ENCODE measurements at places on chromosomes 11 and 22.

DNA sequence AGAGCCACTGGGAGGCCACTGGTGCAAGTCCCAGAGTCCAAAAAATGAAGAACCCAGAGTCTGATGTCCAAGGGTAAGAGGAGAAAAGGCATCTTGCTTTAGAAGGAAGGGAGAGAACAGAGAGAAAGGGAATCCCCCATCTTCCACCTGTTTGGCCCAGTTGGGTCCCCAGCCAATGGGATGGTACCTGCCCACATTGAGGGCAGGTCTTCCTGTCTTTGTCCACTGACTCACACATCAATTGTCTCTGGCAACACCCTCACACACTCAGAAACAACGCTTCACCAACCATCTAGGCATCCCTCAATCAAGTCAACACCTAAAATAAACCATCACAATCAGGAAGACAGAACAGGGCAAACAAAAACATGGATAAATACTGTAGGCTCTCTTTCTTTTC lies 6.3 kb downstream of the COMMD9 start:
- DNase-seq = no peak

DNA sequence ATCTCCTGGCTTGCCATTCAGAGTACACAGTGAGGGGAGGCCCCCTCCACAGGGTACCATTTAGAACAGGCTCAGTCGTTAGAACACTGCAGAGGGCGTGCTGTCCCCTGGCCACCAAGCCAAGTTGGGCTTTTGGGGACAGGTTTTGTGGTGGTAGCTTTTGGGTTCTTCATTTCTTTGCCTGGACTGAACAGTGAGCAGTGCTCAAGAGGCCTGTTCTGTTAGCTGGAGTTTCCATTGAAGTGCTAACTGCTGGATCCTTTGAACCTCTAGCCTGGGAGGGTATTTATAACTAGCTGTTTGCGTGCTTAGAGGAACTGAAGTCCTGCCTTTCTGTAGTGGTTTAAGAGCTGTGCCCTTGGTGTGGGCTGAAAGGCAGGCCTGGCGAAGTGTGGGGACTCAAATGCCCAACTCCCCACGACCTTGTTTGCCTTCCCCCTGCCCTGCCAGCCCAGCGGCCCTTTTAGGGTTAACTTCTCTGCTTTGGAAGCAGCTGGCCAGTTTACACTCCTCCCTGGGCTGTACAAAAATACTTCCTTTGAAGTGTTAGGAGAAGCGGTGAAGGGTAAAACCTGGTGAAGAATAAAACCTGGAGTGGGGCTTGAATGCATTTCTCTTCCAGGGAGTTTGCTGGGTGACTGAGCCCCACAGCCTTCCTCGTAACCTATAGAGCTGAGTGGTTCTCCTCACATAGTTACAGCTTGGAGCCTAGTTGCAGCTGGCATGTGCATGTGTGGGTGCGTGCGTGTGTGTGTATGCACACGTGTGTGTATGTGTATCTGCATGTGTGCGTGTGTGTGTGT lies 34.6 kb downstream of the ZNRF3 start:
- DNase-seq = no peak

GRCh38 chr22:41256254-41257253 lies 15.8 kb upstream of the CHADL start:
- peak; percentile 57 for DNase-seq

DNA sequence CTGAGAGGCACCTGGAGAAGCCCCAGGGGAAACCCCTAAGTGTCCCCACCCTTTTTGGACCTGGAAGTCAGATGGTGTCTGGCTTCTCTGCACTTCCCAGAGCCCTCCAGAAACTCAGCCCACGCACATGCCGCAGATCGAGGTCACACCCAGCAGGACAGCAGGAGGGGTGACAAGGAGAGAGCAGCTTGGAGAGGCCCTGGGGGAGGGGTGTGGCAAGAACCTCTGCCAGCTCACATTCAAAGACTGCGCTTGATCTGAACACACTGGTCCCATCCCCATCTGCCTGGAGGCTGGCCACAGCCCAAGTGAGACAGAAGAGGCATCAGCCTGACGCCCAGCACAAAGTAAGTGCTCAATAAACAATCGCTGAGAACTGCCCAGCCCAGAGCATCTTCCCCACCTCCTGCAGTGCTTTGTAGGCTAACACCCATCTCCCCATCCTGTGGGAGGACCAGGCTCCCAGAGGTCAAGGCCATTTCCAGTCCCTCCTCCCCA lies 21.4 kb downstream of the TMPRSS6 start:
- DNase-seq = no peak

GRCh38 chr11:11709447-11710239 lies 87.8 kb upstream of the GALNT18 start:
- DNase-seq = no peak

DNA sequence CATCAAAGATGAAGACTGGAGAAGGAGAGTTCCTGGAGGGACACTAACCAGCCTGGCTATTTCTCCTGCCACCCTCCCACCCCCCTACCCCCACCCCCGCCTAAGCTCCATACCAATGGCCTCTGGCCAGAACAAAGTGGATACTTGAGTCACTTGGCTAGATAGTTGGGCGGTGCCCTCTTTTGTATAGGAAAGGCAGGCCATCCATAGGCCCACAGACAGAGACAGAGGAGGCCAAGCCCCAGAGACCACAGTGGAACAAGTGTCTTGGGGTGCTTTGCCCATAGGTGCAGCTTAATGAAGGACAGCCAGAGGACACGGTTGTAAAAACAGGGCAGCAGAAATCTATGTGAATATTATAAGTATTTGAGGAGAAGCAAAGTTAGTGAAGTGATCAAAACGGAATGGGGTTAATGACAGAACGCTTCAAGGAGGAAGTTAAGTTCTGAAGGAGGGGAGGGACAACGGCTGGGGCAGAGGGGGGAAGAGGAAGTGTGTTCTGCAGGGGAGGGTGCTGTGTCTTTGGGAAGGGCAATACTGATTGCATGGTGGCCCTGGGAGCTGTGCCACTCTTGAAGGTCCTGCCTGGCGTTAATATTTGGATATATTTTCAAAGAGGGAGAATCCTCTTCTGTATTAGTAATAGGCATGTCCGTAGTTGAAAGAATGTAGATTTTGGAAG lies 32.7 kb downstream of the FLI1 start:
- DNase-seq = no peak

GRCh38 chr22:26631282-26631681 lies 9.5 kb downstream of the CRYBA4 start:
- DNase-seq = no peak

Data from RWPE1 (cell line).